ENCODE measurements at places on chromosomes 3 and 15. TPM values are rescaled to one million over a fixed set of nuclear protein-coding genes. Genes with fewer than 3 reads are reported as not detected.
A peak's percentile ranks its signal among the peaks of the same experiment; 100 is the strongest.

The PARP6 gene
- polyA plus RNA-seq: 110 TPM

The HYPK gene
- polyA plus RNA-seq: 14.3 TPM

The INSYN1 gene
- polyA plus RNA-seq: 22.4 TPM

The LRRIQ4 gene
- 0.16 TPM for polyA plus RNA-seq

The ST3GAL6 gene
- 12.2 TPM for polyA plus RNA-seq

The DAZL gene
- polyA plus RNA-seq: 0.07 TPM

The C3orf85 gene
- polyA plus RNA-seq: not detected

The ZNF774 gene
- polyA plus RNA-seq: 6.6 TPM

The ANKDD1A gene
- 9.8 TPM for polyA plus RNA-seq

The LMAN1L gene
- not detected for polyA plus RNA-seq

The SH3BP5 gene
- 59.4 TPM for polyA plus RNA-seq

The TMEM108 gene
- 55.5 TPM for polyA plus RNA-seq

The KY gene
- 1.9 TPM for polyA plus RNA-seq

The GOLGA8N gene
- 27.6 TPM for polyA plus RNA-seq

DNA sequence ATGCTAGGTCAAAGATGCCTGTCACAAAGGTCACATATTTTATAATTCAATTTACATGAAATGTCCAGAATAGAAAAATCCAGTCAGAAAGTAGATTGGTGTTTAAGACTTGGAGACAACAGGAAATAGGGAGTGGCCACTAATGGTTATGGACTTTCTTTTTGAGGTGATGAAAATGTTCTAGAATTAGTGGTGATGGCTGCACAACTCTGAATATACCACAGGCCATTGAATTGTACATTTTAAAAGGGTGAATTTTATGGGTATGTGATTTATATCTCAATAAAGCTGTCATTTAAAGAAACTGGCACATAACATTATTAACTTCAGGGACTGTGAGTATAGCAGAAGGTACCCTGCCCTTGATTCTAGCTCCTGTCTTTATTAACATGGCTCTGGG lies 15.8 kb downstream of the SPG11 start:
- no peak for DNase-seq

GRCh38 chr3:138493804-138494606 lies 59.6 kb downstream of the ESYT3 start:
- DNase-seq: no peak

DNA sequence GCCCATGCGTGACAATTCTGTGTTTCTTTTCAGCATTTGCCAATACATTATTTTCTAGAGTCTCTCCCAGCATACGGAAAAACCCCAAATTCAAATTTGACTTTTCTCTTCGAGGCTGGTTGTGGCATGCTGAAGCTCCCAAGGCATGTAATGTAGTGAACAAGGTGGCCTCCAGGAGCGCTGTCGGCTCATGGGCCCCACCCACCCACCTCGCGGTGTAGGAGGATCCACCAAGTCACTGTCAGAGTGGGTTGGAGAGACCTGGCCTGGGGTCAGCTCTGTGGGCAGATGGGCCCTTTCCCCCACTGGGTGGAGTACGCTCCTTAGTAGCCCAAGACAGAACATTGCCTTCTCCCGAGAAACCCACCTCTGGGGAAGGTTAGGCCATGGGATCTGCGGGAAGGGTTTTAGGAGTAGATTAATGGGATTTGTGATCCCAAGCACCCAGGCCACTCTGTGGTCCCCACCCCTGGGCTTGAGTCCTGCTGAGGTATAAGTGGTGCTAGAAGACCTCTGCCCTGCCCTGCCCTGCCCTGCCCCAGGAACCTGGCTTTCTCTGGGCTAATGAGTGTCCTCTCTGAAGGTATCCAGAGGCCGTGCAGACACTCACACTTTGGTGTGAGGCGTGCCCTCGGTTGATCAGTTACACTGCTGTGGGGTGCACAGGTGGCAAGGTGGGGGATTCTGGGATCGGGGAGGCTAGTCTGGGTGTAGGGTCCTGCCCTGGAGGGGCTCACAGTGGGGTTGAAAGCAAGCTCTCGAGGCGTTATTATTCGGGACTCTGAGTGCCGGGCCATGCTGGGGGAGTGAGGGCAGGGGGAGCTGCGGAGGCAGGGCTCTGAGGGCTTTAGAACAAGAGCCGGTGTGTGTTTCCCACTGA lies 97.9 kb downstream of the APBA2 start:
- no peak for DNase-seq

GRCh38 chr3:100045696-100046095 lies 68.6 kb downstream of the FILIP1L start:
- no peak for DNase-seq

GRCh38 chr3:161042023-161042501 lies 63.1 kb downstream of the B3GALNT1 start:
- DNase-seq: no peak

GRCh38 chr15:51706291-51706690 lies 25.0 kb downstream of the SCG3 start:
- no peak for DNase-seq

- no peak for DNase-seq
These were observed 148.9 kb upstream of the TBC1D5 start for GRCh38 chr3:17891139-17891856.

DNA sequence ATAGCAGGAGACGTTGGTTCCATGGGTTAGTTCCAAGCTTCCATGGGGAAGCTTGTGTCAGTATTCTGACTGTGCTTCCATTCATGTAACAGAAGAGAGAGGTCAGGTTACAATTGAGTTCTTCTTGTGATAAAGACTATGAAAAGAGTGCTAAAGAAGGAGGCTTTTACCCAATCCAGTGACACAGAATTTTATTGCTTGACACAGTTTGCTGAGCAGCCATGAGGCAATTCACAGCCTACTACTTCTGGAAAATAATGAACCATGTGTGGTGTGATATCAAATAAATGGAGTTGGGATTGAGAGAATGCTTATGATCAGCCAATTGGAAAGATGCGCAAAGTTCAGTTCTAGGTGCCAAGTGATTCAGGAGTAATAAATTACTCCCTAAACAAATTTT lies 233.4 kb downstream of the LSAMP start:
- no peak for DNase-seq

GRCh38 chr15:53307952-53308624 lies 451.4 kb downstream of the WDR72 start:
- no peak for DNase-seq

DNA sequence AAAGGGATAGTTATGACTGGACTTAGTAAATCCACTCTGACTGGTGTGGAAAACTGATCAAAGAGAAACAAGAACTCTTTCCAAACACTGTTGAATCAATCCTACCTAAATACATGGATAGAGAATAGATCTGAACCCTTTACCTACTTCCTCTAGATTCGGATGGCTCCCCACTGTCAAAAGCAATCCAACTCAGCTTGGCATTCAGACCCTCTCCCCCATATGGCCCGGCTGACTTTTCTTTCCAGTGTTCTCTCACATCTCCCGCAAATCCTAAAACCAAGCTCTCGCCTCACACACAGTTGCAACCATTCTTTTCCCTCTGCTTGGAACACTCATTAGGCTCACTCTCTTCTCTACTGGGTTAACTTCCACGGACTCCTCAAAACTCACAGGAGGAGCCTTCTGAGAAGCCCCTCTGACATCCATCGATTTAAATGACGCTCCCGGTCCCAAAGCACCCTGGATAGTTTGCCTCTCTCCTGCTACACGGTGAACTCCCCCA lies 639 bp downstream of the SPICE1 start:
- DNase-seq: no peak

- no peak for DNase-seq
These were observed 27.2 kb downstream of the GRIP2 start for GRCh38 chr3:14512942-14513327.

DNA sequence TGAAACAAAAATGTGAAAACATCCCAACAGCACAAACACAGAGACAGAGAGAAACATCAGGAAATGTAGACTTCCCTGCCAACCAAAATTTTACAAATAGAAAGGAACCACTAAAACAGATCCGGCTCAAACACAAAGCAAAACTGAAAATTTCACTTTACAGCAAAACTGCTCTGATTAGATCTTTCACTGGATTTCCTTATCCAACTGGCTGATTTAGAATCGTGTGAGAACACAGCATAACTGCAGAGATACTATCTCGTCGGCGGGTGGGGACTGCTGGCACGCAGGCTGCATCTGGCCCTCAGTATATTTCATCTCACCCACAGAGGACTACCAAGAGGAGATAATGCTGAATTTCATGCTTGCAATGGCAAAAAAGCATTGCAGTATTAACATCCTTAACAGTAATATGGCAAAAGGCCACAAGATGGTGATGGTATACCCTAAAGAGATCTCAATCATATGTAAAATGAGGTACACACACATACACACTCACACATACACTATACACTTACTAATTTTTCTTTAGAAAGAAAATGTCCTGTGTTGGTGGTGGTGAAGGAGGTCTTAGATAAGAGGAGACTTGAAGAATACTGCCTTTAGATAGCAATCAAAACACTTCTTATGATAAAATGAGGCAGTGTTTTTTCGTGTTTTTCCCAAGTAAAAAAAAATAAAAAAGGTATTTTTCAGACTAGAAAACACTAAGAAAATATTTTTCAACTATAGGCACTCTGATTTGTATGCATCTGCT lies 10.6 kb upstream of the LEO1 start:
- peak; percentile 18 for DNase-seq

- DNase-seq: no peak
These were observed 20.5 kb downstream of the SLC41A3 start for GRCh38 chr3:126063358-126063965.

DNA sequence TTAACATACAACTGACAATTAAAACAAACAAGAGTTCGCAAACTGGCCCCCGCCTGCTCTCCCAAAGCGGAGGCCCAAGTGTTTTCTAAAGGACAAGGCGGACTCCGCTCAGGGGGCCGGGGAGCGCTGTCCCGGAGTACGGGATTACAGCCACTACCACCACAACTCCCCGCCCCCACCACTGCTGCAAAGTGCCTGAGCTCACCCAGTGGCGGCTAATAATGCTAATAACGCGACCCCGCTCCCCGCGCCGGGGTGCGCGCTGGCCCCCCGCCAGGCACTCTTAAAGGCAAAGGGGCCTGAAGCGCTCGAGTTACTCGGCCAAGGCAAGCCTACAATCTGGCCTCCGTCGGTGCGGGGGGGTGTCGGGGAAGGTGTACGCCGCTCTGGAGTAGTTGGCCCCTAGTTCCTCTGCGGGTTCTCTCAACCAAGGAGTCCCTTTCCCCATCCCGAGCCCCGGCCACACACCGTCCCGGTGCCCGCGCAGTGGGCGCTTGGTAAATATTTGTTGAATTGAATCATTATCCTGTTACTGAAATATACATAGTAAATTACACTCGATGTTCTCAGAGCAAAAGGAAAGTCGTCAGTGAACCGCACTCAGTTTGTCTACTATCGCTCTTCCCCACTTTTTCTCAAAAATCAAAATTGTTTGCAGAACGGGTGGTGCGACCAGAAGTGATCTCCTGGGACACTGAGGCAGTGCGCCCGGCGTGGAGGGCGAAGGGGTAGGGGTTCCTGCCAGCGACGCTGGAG lies 827 bp downstream of the WNT5A start:
- peak; percentile 42 for DNase-seq

DNA sequence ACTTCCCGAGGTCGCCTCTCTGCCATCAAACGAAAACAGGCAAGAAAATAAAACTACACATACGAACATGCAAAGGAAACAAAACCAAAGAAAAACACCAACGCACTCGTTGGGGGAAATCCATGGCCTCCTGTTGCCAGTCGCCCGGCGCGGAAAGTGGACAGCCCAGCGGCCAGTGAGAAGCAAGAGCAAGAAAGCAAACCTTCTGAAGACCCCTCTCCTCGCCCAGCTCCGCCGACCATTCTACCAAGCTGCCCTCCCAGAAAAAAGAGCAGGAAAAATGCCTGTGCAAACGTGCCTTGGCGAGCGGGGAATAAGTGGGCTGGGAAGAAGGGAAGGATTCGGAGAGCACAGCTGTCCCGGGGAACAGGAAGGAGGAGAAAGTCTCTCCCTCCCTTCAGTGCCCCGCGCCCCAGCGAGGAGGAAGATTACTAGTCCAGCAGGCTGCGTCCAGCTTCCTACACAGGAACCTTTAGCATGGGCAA lies 802 bp upstream of the NECTIN3 start:
- DNase-seq: no peak

DNA sequence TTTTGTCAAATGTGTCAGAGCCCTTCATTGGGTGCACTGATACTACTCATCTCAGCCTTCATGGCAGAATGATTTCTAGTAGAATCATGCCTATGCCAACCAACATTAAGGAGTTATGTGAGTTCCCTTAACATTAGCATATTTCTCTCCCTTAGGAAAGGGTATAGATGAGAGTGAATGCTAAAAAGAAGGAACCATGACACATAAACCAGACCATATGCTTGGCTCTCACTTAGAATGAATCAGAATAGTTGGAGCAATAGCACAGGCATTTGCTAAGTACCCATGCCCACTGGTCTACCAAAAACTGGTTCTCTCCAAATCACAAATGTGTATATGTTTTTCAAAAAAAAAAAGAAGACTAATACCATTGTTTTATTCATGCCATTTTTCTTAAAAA lies 51.1 kb downstream of the STRIT1 start:
- DNase-seq: no peak

GRCh38 chr3:174193604-174194003 lies 665.5 kb upstream of the NAALADL2 start:
- DNase-seq: no peak

- no peak for DNase-seq
These were observed 8.7 kb upstream of the YEATS2 start for GRCh38 chr3:183688874-183689273.

GRCh38 chr3:10411598-10412332 lies 90.9 kb upstream of the SEC13 start:
- no peak for DNase-seq

- DNase-seq: no peak
These were observed 156.1 kb downstream of the WNT7A start for GRCh38 chr3:13723676-13724207.

DNA sequence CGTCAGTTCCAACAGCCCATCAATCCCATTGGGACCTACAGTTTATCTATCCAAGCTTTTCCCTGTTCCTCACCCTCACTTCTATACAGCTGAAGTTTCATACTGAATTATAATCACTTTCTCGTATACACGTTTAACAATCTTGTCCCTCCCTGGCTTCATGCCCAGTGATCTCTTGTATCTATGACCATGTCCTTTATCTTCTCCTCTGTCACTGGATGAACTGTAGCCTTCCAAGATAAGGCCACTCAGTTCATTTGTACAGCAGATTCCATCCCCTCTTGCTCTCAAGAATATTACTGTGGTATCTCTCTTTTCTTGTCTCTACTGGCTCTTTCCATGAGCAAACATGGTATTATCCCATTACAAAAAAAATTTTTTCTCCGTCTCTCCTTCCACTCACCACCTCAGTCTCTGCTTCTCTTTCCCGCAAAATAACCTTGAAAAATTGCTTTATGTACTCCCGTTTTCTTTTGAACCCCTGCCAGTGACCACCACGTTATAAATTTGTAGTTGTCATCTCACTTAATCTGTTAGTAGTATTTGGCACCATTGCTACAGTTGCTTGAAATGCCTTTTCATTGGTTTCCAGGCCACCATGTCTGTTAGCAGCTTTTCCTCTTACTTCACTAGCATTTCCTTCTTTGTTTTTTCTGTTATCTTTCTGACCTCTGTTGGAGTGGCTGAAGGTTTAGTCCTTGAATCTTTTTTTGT lies 9.4 kb downstream of the CTNNB1 start:
- no peak for DNase-seq
